ENCODE measurements at places on chromosomes 11 and 22.

DNA sequence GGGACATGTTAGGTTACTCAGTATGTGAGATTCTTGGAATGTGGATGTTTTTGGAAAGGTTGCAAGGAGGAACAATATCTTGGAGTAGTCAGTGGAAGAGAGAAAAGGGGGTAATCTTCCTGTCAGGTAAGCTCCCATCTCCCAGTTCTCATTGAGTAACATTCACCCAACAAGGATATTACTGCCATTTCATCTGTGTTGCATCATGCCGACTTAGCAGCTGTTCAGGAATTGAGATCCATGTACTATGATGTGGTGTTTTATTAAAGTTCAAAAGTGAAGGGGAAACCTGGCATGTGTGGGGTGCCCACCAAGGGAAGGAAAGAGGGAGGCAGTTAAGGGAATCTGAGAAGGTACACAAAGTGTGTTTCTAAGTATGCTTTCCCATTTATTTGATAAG, 58.4 kb upstream of the RASSF10 start:
- no peak for DNase-seq

DNA sequence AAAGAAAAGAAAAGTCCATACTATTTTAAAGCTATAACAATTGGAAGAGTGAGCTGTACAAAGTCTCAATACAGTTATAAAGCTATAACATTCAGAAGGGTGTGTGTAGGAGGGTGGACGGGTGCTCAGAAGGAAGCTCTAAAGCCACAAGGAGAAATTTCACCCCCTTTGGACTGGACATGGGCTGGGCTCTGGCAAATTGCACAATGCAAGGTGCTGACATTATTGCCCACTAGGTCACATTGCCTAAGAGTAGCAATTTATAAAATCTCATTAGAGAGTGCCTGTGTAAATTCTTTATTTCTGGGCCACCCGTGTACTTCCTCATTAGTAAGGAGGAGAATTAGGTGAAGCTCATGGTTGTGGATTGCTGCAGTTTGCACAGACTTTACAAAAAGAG, 5.7 kb upstream of the APOBEC3A start:
- no peak for DNase-seq

GRCh38 chr11:61891331-61892084, at the start of gene FADS3:
FADS3 (minus strand) TSS chr11:61891545; CDS start chr11:61891381, 164 bp downstream.
- peak; percentile 95 for DNase-seq

GRCh38 chr11:44573333-44573732, 7.9 kb downstream of the CD82 start:
- DNase-seq: no peak

- DNase-seq: no peak
Measured at GRCh38 chr11:10786451-10786850, 22.3 kb downstream of the EIF4G2 start.

DNA sequence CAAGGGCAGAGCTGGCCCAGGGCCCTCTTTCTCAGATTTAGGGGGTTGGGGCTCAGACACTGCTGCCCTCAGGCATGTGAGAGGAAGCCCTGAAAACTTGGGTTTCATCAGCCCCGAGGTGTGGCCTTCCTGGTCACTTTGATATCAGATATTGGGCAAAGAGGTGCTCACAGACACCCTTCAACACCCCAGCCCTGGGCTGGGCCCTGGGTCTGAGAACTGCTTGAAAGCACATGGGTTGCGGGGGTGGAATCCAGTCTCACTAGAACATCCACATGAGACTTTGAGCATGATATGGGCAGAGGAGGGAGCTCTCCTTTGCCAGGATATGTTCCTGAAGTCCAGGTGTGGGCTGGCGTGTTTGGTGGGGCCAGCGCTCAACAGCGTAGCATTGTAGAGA, 10.4 kb downstream of the DGAT2 start:
- DNase-seq: no peak

- peak; percentile 75 for DNase-seq
Measured at GRCh38 chr11:64150481-64151239, 15.3 kb downstream of the MACROD1 start.

- no peak for DNase-seq
Measured at GRCh38 chr11:35812828-35813227, 131.0 kb upstream of the LDLRAD3 start.

DNA sequence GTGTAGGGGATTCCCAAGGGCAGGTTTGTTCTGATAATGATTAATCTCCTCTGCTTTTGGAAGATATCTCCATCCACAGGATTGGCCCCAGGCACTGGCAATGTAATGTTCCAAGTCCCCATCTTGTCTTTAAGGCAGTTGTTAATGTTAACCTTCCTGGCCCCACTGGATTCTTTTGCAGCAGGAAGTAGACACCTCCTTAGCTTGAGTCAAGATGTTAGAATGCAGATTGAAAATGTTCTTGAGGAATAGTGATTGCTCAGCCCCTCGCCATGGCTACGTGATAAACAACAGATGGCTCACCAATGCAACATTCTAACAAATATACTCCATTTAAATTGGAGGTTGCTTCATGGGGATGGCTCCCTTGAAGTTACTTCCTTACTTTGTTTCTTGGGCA, 7.3 kb downstream of the HEPHL1 start:
- DNase-seq: no peak

DNA sequence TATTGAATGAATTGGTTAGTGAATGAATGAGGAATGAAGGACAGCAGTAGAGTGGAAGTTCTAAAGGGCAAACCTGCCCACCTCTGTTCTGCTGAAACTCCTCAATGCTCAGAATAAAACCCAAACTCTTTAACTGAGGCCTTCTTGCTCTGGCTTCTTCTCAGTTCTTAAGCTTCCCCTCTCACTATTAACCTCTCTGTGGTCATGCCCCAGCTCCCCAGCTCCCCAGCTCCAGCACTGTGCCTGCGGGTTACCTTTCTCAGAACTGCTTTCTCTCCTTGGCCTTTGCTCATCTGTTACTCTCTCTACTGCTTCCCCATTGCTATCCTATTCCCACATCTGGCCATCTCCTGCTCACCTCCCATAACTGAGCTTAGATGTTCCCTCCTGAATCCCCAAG, 137.4 kb downstream of the NXPE2 start:
- no peak for DNase-seq

DNA sequence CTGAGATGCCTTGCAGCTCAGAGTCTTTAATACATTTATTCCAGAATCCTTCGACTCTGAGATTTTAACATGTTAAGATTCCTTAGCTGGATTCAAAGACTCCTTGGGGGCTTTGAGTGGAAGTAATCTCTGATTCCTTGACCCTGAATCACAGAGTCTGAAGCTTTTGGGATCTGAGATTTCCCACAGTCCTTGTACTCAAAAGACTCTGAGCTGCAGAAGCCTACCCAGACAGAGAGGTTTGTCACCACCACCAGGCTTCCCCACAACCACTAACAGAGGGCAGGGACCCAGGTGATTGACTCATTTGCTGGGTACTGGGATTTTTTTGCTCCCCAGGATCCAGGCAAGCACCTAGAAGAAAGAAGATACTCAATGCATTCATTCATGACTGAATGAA, 1.4 kb upstream of the SERPINH1 start:
- DNase-seq: no peak

DNA sequence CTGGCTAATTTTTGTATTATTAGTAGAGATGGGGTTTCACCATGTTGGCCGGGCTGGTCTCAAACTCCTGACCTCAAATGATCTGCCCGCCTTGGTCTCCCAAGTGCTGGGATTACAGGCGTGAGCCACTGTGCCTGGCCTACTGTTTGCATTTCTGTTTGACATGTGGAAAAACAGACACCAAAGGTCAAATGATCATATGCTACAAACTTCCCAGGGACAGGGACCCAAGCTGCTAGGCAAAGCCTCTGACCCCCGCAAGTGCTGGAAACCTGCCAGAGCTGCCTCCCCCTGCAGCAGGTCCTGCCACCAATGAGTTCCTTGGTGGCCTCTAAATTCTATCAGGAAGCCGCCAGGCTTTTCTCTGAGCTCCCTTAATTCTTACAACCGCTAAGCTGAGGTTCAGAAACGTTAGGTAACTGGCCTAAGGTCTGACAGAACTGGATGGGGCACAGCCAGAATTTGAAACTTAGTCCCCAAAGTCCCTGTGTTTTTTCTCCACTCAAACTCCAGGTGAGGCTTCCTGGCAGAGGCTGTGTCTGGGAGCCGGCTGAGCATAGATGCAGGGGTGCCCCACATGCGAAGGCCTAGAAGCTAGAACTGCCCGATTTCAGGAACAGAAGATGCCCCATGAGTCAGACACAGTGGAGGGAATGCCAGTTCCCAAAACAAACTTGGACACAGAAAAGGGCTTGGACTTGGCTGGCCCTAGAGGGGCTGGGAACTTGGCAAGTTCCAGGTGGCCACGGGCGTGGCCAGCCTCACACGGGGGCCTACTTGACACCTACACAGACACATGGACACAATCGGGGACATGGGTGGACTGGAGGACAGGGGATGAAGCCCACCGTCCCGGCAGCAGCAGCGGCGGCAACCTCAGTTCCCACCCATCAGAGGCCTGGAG, 7.4 kb downstream of the CSNK1E start:
- DNase-seq: no peak

- no peak for DNase-seq
Measured at GRCh38 chr22:26542831-26543230, 30.6 kb upstream of the TFIP11 start.

GRCh38 chr11:77084581-77085191, 17.9 kb downstream of the CAPN5 start:
- no peak for DNase-seq

DNA sequence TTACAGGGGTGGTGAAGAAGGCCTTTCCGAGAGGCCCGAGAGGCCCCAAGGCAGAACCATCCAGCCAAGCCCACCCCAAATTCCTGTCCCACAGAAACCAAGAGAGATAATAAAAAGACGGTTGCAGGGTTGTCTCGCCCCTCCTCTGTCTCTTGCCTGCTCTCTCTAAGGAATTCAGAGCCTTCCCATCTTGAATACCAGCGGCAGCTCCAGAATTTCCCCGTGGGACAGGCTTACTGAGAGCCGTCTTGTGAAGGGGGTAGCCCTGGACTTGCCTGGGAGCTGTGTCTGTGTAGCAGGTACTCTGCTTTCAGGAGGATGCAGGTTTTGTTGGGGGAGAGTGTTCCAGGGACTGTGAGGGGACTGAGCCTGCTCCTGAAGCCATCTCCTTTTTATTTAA, 9.6 kb upstream of the EIF3D start:
- DNase-seq: no peak

- DNase-seq: no peak
Measured at GRCh38 chr11:72631806-72632731, 42.2 kb downstream of the PDE2A start.

Measured in NCI-H345 (cell line).